Hippocampal formation (tissue), 2 donors: ENCODE measurements at places on chromosomes 12 and 14.

GRCh38 chr12:42386308-42386707 is 60.3 kb downstream of the PPHLN1 start:
- DNase-seq: no peak

DNA sequence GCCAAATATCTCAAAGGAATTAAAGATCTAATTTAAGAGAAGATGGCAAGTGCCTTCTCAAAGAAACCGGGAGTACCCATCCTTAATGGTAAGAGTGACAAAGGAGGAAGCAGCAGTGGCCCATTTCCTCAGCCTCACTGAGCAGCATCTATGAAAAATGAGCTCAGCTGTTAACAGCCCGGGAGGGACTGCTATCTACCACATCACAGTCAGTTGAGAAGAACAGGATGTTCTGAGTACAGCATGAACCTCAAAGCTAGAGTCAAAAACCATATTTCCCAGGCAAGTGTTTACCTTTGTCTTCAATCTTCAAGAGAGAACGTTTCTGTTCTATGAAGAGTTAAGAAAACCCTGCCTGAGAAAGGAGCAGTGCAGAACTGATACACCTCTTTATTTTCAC is 115.0 kb downstream of the BTG1 start:
- no peak for DNase-seq

GRCh38 chr14:90091393-90091792 is 29.6 kb downstream of the KCNK13 start:
- DNase-seq: no peak

DNA sequence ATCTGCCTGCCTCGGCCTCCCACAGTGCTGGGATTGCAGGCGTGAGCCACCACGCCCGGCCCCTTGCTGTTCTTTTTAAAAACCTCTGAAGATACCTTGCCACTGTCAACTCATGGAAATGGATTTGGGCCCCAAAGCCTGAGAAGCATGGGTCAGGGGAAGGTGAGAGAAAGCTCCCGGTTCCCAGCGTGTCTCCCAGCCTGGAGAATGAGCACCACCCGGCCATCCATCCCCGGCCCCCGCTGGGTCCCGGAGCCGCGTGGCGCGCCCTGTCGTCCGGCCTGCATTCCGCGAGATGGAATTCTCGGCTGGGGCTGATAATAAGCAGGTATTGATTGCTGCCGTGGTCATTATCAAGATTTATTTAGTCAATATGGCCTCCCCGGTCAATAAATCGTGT is 126.5 kb upstream of the MYL2 start:
- DNase-seq: no peak

GRCh38 chr12:97425802-97426491 is 36.7 kb upstream of the RMST start:
- DNase-seq: no peak

DNA sequence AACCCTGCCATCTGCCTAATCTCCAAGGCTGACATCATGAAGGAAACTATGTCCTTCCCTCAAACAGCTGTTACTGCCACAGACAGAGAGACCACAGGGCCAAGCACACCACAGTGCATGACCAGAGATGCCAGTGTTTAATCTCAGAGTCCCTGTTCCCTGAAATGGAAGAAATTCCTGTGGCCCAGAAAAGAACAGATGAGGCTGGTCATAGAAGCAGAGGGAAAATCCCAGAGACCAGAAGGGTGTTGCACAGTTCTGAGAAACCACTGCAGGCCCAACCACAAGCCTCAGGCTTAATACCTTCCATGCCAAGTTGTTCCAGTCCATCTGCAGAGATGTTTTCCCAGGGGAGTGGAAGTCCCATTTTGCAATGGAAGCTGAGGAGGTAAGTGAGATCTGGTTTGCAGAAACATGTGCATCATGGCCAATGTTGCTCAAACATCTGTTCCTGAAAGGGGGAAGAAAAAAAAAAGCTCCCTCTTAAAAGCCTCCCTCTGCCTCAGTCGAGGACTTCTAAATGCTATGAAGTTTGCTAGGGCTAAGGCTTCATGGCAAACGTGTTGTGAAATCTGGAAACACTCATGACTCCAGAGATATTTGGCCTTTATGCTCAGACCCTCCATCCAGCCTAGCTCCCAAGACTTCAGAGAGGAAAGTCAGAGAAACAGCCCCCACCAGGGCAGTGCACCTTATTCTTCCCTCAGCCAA is 98.6 kb downstream of the SCARB1 start:
- DNase-seq: no peak

- no peak for DNase-seq
Observed at GRCh38 chr12:84150201-84150600, 762.4 kb downstream of the SLC6A15 start.

GRCh38 chr12:105275997-105276733 is 40.2 kb upstream of the APPL2 start:
- DNase-seq: no peak

GRCh38 chr12:109844091-109844490 is 10.9 kb upstream of the TRPV4 start:
- no peak for DNase-seq

DNA sequence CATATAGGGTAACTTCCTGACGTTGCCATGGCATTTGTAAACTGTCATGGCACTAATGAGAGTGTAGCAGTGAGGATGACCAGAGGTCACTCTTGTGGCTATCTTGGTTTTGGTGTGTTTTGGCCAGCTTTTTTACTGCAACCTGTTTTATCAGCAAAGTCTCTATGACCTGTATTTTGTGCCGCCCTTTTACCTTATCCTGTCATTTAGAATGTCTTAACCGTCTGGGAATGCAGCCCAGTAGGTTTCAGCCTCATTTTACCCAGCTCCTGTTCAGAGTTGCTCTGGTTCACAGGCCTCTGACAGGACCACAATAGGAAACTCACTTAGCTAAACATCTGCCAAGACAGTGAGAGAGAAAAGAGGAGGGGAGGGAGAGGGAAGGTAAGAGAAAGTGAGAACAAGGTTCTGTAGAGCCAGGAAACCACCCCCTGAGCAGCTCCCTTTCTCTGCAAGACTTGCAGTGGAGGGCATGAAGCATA is 64.8 kb upstream of the PLEKHG3 start:
- no peak for DNase-seq
